ENCODE measurements at places on chromosomes 2 and 18.

DNA sequence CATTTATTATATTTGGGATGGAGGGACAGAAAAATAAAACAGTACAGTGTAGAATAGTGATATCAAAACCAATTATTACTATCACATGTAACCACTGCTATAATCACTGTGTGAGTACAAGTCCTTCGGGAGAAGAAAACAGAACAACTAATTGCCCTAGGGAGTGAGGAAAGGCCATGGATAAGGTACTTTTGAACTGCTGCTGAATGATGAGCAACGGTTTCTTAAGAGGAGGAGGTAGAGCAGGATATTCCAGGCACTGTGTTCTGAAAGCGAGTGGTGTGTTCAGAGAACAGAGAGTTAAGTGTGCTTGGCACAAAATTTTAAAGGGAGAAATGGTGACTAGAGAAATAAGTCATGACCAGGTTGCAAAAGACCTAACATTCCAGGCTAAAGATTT lies 134.2 kb downstream of the CALCRL start:
- DNase-seq, result no peak

GRCh38 chr18:69664399-69664798 lies 263.7 kb downstream of the DOK6 start:
- no peak for DNase-seq

DNA sequence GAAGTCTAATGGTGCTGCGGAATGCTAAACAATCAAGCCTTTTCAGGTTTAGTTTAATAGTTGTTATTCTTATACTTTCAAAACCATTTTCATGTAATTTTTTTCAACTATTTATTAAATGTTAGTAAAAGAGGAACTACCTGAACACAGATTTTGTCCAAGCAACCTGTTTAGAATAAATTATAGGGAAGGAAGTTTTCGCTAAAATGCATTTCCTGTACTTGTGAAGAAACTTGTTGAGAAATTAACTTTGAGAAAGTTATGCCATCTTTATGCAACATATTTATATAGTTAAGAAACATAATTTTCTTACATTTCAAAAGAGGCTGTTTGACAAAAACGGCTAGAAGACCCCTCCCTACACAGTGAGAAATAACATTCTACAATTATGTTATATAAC lies 16.6 kb downstream of the MAP4K4 start:
- no peak for DNase-seq

DNA sequence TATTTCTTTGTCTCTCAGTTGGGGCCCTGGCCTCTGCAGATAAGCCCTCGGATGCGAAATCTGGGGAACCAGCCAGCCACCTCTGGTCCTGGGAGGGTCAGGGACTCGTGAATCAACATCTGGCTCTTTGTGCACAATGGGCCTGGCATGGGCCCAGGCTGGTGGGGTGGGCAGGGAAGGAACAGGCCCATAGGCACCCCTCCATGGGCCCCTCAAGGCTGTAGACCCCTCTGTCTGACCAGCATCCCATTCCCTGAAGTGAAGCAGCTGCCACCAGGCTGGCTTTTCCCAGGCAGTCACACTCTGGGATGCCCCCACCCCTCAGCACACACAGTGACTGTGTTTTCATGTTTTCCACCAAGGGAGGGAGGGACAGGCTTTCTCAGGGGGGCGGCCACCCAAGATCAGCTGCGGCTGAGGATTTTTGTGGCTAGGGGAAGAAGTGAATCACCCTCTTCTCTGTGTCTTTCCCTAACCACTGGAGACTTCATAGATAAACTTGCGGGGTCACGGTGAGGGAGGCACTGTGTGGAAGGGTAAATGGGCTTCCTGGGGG lies 166.0 kb downstream of the AGAP1 start:
- DNase-seq, result no peak

- no peak for DNase-seq
These were observed 20.7 kb downstream of the ST8SIA5 start for GRCh38 chr18:46736135-46736534.

- DNase-seq, result peak; percentile 28
These were observed 5.0 kb upstream of the TET3 start for GRCh38 chr2:73979686-73980085.

GRCh38 chr2:128642316-128642715 lies 323.6 kb upstream of the HS6ST1 start:
- DNase-seq, result no peak

GRCh38 chr2:233428008-233428407 lies 73.7 kb downstream of the DGKD start:
- no peak for DNase-seq

DNA sequence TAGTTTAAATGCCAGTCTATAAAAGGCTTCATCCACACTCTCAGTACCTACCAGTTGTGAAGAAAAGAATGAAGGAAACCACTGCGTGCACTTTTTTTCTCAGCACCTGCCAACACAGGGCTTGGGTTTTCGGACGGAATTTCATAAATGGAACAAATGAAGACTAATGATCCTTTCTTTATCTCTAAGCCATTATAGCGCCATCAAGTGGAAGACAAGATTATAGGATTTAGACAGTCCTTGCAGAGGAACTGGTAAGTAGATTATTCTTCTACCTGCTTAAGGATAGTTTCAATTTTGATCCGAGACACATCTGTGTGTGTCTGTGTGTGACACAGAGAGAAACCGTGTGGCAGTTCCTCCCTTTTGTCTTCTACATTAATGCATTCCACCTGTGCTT lies 245.6 kb downstream of the NRXN1 start:
- DNase-seq, result no peak

DNA sequence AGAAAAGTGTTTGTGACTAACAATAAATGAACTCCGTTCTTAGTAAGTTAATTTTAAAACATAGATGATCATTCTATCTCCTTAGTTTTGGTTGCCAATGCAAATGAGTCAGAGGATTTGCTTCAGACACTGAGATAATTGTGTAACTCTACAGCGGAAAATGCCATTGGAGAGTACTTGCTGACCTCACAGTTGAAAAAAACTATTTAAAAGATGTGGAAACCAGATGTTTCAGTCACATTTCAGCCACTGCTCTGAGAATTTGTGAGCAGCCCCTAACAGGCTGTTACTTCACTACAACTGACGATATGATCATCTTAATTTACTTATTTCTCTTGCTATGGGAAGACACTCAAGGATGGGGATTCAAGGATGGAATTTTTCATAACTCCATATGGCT lies at the start of gene TNFAIP6:
Gene TNFAIP6, plus strand, starts transcription at position 234 of the 400 bp plus-strand sequence. Its CDS starts 75 bp downstream, at position 309.
- DNase-seq, result peak; percentile 26

GRCh38 chr2:191382801-191383200 lies 137.6 kb downstream of the MYO1B start:
- DNase-seq, result peak; percentile 78

DNA sequence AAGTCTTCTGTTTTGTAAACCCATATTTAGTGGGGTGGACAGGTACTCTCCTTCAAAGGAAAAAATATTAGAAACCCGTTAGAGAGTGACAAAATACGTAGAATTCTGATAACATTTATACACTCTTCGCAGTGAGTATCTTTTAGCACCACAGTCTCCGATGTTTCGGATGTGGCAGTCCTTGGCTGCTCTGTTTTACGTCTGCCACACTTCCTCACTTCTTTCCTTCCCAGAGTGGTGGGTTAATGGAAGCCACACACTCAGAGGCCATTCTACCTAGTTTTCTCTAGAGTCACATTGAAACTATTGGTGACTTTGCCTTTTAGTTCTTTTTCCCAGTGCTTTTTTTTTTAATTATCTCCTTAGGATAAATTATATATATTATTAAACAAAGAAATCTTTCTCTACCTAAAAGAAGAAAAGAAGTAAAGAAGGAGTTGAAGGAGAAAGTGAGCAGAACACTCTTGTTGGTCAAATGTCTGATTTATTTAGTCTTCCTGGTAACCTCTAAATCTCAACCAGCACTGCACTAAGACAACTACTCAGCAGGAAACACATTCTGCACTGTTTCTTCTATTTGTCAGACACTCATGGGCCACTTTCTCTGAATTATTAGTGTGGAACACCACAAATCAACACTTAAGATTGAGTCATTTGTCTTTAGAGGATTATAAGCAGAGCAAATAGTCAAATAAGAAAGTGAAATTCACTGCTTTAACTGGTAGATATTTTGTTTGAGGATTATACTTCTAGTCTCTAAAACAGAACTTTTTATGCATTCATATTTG lies 451.3 kb upstream of the TMEFF2 start:
- DNase-seq, result no peak

GRCh38 chr2:225493420-225494099 lies 94.0 kb downstream of the NYAP2 start:
- DNase-seq, result no peak

DNA sequence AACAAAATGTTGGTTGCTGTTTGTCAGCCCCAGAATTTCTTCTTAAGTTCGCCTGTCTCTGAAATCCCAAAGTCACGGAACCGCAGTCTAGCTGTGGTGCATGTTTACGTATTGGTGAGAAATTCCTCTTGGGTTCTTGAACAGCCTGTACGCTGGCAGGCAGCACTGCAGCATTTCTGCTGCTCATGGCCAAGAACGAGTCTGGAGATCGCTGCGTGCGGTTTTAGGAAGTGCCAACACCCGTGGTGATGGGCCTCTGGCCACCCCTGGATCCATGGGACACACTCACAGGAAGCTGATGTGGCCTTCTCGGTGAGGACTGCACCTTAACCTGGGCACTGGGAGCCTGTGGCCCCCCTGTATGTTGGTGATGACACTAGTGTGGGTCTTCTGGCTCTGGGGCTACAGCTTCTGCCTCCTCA lies 23.7 kb downstream of the ASB1 start:
- DNase-seq, result no peak

DNA sequence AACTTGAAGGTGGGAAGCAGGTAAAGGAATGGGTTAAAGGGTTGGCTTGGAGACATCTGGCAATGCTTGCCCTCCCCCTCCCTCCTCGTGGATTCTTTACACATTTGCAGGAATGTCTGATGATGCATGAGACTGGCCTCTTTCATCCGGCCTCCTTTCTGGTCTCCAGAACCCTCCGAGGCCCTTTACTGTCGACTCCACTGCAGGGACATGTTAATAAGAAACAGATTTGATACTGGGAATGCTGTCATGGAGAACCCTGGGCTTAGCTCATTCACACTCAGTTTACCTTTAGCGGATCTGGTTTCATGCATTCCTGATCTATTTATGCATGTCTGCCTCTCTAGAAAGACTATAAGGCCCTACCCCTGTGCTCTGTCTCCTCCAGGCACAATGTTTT lies 238.7 kb downstream of the TGIF1 start:
- DNase-seq, result no peak

- no peak for DNase-seq
These were observed 246.5 kb downstream of the MYCN start for GRCh38 chr2:16186661-16187481.

- peak; percentile 81 for DNase-seq
These were observed 1.4 kb downstream of the PHLPP1 start for GRCh38 chr18:62716619-62717168.

- DNase-seq, result no peak
These were observed 24.6 kb upstream of the ACVR1 start for GRCh38 chr2:157900684-157901083.

- peak; percentile 78 for DNase-seq
These were observed 100.4 kb upstream of the SMAD2 start for GRCh38 chr18:48030616-48031480.

GRCh38 chr2:128306931-128307460 lies 11.7 kb downstream of the HS6ST1 start:
- no peak for DNase-seq

DNA sequence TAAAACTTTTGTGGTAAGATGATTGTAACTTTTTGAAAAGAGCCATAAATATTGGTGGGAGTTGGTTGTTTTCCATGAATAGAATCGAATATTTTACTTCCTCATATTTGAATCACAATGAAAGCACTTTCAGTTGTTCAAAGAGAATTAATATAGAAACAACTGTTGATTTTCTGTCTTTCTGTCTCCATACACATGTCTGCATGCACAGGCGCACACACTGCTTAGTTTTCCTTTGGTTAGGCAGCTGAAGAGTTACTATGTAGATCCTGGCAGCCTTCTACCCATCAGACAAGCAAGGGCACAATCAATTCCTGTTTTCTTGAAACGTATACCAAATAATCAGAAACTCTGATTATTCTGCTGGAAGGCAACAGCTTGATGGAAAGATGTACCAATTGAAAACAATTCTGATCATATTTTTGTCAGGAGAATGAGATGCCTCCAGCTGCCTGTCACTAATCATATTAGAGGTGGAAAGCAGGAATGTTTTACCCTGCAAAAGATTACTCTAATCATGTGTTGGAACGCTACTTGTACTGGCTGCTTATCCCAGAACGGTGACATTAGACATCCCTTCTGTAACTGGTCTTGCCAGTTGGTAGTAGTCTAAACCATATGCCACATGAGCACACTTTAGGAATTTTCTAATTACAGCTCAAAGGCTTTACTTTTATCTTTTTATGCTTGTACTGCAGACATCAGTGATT lies 24.0 kb downstream of the SPATS2L start:
- DNase-seq, result no peak

DNA sequence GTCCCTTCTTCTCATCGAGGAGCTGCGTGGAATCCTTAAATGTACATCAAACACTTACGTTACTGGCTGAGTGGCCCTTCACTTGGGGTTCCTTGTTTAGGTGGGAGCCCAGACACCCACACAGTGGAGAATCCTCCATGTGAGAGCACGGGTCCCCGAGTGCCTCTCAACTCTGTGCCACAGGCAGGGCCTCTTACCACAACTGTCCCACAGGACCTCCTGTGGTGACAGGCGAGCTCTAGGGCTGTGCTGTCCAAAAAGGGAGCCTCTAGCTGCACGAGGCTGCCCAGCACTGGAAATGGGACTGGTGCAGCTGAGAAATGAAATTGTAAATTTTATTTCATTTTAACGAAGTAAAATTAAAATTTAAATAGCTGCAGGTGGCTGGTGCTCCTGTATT lies 145.7 kb downstream of the DYSF start:
- DNase-seq, result no peak

- no peak for DNase-seq
These were observed 110.7 kb upstream of the OTX1 start for GRCh38 chr2:62939735-62940491.

DNA sequence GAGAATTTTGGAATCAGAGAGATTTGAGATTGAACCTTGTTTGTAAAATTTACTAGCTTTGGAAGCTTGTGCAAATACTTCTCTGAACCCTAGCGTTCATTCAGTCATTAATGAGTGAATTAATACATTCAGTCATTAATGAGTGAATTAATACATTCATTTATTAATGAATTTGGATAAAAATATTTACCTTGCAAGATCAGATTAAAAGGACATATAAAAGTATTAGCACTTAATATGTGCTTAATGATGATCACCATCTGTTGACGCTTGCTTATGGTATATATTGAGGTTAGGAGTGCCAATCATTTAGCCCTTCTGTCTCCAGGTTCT lies 26.9 kb downstream of the EML4 start:
- no peak for DNase-seq

DNA sequence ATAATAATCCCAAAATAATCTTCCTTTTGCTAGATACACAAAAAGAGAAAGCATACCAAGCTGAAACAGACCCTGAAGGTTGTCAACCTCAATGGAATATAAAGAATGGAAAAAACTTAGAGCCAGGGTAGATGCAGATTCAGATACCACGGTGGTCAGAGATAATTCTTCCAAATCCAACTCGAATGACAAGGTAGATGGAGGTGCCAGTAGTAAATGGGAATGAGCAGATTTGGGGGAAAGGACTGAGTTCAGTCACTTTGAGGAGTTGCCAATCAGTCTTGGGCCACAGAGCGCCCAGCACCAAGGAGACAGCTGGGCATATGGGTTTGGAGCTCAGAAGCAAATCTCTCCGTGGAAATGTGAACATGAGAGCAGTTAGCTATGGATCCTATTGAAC lies 3.4 kb upstream of the CHMP1B start:
- no peak for DNase-seq

All from small intestine (tissue), 16 donors.